ENCODE measurements at places on chromosomes 7 and 10.
A peak's percentile ranks its signal among the peaks of the same experiment; 100 is the strongest.

- no peak for DNase-seq
Observed at GRCh38 chr10:58282615-58283014, 13.7 kb downstream of the CISD1 start.

GRCh38 chr7:109386959-109387358 lies 817.3 kb downstream of the DNAJB9 start:
- no peak for DNase-seq

DNA sequence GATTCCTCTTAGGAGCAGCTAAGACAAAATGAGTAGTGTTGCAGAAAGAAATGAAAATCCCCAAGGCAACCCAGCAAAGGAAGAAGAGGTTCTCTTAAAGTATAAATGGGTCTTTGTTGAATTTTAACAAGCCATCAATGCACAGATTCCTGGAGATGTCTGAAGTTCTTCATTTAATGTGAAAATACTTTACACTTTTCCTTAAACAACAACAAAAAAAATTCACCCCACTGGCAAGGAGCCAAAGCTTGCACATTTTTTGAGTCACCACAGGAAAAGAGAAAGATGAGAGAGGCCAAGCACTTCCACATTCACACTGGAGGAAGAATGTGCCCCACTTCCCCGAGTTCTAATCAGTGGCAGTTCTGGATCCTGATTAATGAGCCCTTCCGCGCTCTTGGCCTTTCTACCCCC lies 286.4 kb upstream of the MEOX2 start:
- no peak for DNase-seq

- no peak for DNase-seq
Observed at GRCh38 chr10:109914966-109915365, 8.3 kb downstream of the XPNPEP1 start.

DNA sequence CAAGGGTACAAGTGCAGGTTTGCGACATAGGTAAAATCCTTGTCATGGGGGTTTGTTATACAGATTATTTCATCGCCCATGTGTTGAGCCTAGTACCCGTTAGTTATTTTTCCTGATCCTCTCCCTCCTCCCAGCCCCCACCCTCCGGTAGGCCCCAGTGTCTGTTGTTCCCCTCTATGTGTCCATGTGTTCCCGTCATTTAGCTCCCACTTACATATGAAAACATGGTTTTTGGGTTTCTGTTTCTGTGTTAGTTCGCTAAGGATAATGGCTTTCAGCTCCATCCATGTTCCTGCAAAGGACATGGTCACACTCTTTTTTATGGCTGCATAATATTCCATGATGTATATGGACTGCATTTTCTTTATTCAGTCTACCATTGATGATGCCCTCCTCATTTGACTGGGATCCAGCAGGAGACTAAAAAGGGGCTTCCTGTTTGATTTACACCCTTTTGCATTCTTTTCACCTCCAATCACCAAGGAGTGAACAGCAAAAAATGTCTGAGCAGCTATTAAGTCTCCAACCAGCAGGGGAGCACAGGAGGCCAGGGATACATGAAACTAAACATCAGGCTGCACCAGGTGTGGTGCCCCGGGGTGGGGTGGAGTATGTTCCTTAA lies 188.2 kb downstream of the SKIDA1 start:
- DNase-seq, result no peak

DNA sequence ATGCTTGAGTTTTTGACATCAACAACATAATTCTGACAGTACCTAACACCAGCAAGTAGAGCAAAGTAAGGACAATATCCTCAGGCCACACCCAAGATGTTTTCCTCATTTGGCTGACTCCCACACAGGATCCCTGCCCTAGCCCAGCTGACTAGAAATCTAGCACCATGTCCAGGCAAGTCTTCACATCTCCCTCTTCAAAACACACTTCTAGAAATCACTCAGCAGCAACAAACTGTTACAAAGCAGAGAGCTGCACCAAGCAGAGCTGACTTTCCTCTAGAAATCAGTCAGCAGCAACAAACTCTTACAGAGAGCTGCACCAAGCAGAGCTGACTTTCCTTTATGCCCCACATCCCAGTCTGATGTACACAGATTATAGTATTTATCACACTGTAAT lies 7.7 kb downstream of the TMEM168 start:
- DNase-seq, result no peak

DNA sequence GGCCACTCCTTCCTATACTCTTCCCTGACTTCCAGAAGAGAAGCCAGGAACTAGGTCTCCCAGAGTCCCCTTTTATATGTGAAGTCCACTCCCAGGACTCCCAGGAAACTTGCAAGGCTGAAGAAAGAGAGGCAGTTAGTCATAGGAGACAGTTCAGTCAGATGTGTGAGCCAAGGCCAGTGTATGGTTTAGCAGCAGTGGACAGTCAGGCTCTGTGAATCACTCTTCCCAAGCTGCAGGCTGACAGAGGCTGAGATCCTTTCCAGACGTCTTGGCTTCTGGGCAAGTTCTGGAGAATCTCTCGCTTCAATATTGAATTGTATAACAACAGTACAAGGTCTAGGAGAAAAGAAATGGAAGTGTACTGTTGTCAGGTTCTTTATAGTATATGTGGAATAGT lies 26.9 kb downstream of the BLVRA start:
- no peak for DNase-seq

DNA sequence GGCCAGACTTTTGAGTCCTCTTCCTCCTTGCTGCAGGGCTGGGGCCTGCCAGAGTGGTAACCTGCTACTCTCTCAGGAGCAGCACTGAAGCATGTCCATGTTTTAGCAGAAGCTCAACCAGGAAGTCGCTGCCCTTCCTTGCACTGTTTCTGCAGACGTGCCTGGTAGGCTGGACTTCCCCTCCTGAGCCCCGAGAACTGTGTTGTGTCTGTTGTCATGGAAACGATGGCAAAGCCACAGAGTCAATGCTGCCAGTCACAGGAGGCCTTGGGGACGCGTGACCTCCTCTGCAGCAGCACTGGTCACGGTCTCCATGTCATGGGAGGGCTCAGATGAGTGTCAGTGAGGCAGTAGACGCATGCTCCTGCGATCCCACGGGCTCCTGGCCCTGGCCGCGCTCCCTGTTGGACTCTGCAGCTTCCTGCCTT lies 145.5 kb downstream of the FANK1 start:
- no peak for DNase-seq

DNA sequence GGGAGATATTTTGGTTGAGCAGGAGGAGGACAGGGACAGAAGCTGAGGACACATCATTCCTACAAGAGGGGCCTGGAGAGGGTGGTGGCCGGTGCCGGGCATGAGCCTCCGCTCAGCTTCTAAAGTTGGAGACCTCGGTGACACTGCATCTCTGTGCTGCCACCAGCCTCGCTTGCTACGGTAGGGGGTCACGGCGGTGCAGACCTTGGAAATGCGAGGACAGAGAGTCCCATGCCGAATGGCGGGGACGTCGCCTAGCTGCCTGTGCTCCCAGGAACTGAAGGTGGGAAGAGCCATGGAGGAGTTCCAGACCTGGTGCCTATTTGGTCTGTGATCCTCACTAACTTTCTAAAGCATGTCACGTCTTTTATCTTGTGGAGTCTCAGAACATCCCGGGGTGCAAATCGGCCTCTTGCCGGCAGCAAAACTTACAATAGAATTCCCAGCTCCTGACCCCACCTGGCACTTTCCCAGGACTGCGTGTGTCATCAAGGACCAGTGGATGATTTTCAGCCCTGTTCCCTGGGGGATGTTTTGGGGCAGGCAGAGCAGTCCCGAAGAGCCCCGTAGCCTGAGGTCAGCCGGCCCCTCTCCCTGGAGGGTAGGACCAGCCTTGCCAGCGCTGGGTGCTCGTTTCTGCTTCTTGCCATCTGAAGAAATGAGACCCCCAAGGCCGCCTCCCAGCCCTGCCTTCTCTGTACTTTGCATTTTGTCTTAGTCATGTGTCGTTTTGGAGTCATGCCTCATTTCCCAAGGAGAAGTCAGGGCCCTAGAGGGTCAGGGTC lies 205.8 kb upstream of the SHH start:
- DNase-seq, result no peak

DNA sequence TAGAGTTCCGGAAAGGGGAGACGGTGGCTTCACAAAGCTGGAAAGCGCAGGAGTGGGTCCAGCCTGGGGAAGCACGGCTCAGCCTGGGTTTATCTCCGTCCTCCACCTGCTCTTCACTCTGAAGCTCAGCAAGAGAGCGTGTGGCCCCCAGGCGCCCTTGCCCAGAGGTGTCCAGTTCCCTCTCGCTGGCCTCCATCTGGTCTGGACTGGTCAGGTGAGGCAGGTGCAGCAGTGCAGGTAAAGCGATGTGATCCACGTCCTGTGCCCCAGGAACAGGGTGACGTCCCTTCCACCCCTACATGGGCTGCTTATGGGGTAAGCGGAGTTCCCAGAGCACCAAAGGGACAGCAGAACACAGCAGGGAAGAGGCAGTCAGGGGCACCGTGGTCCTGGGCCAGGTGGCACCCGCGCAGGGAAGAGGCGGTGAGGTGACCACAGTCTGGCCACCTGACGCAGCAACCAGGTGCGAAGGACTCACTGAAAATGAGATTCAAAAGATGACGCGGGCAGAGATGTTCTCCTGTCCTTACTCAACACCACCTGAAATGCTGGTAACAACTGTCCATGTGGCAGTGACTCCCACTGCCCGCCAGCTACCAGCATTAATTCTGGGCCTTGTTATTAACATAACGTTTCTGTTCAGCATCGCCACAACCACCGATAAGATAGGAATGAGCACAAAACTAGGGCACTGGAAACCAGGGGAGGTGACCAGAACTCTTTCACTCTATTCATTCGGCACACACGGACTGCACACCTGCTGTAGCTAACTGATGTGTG lies 33.0 kb upstream of the DIP2C start:
- no peak for DNase-seq

- DNase-seq, result no peak
Observed at GRCh38 chr7:149317496-149317895, 55.5 kb downstream of the ZNF783 start.

- no peak for DNase-seq
Observed at GRCh38 chr7:36082910-36083309, 70.1 kb upstream of the EEPD1 start.

- no peak for DNase-seq
Observed at GRCh38 chr7:130880668-130881067, 146.7 kb upstream of the KLF14 start.

GRCh38 chr10:3654980-3655379 lies 130.0 kb downstream of the KLF6 start:
- DNase-seq, result no peak

GRCh38 chr7:31192986-31193385 lies 140.9 kb downstream of the ADCYAP1R1 start:
- DNase-seq, result peak; percentile 43

- no peak for DNase-seq
Observed at GRCh38 chr7:121322460-121322859, 6.3 kb upstream of the WNT16 start.

DNA sequence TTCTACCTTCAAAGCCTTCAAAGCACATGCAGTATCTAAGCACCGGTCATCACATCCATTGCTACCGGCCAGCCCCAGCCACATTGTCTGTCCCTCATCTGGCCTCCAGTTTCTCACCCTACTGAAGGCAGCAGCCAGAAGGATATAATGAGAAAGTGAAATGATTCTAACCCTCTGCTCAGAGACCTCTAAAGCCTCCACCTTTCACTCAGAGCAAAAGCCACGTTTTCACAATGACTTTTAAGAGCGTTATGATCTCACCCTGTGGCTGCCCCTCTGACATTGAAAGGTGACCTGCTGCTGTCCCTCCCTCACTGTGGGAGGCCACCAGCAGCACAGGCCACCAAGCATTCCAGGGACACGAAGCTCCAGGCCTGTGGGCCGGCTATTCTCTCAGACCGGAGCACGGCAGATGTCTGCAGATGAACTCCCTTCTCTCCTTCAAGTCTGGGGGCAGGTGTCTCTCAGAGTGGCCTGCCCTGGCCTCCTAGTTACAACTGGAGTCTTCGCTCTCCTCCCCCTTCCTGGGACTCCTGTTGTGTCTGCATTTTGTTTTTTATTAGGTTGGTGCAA lies 94.9 kb upstream of the EEPD1 start:
- no peak for DNase-seq

GRCh38 chr7:98167653-98168052 lies 43.6 kb upstream of the BHLHA15 start:
- DNase-seq, result no peak

DNA sequence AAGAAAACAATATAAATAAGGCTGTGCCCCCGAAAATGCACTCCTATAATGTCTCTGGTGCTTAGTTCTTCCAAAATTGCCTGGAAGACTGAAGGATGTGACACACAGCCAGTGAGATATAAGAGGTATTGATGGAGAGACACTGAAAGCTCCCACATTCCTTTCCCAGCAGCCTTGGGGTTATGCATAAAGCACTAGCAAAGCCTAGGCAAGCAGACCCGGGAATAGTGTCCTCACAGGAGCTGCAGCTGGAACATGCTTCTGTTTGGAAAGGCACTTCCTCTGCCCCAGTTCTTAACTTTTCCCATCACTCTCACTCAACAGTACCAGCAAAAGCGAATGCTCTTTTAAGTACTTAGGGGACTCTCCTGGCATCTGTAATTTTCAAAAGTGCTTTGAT lies 178.0 kb downstream of the AMPH start:
- no peak for DNase-seq

DNA sequence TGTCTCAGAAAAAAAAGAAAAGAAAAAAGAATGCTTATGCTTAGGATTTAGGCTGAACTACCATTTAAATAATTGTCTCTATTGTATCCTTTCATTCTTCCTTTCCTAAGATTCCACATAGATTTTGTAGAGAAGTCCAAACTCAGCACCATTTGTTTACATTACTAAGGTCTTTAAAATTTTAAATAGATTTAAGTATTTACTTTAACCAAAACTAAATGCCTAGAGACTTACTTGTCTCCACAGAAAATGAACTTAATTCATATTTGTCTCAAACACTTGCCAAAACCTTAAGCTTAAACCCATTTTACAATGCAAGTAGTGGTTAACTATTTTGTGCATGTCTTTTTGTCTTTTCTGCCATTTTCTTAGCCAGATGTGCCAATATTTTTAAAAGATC lies 54.1 kb upstream of the ABI1 start:
- DNase-seq, result no peak

- DNase-seq, result no peak
Observed at GRCh38 chr10:58577437-58577777, 64.7 kb downstream of the BICC1 start.

DNA sequence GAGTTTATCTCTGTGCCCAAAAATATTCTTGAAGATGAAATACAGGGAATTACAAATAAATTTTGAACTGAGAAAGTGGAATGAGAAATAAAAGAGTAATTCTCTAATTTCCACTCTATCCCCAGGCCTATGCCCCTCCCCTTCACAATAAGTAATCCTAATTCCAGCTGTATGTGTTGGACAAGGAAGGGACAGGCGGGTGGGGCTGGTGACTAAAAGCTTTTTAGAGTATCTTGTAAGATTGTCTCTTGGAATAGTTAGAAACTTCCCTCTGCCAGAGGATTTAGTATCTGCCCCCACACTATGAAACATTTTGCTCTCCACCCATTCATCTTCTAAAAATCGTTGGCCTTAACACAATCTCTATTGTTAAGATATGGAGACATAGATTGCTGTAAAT lies 199.2 kb downstream of the MBL2 start:
- DNase-seq, result no peak
